ENCODE measurements at places on chromosomes 5 and 9.

- no peak for DNase-seq
Observed at GRCh38 chr9:93301911-93302541, 118.1 kb downstream of the WNK2 start.

- no peak for DNase-seq
Observed at GRCh38 chr5:38453506-38453905, 102.9 kb downstream of the LIFR start.

DNA sequence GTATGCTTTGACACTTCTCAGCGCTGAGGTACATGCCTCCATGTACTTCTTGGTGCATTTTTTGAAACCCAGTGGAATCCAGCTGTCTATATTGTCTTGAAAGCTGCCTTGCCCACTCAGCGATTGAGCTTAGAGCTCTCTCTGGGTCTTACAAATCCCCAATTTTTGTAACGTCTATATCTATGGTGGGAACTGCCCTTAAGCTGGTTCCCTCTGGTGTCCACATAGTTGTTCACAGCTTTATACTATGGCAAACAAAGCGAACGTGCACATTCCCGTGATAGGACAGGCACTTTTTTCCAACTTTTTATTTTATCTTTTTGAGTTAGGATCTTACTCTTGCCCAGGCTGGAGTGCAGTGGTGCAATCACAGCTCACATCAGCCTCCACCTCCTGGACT lies 20.9 kb downstream of the CDHR2 start:
- DNase-seq, result no peak

DNA sequence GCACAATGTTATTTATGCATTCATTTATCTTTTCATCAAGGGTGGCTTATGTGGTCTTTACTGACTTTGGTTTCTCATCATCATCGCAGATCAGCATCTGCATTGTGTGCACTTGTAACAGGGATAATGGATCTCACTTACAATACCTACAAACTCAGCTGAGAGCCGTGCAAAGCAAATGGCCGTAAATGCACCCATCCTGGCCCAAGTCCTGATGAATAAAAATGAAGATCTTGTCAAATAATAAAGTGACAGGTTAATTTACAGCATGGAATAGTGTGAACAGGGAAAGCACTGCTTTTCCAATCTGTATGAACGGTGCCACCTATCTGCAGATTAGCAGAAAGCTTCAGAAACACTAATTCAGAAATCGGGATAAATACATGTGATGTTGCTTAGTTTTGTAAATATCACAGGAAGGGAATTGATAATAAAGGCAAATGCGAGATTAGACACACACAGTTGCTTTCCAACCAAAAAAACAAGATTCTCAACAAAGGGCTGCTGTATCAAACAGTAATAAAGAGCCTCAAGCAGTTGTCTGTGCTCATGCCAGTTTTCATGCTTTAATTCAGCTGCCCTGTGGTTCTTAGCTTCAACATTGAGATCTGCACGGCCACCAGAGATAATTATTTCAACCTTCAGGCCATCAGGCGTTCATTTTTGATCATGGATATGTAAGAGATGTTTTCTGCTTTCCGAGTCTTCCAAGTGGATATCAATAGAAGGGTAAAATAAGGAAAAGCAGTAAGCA lies 153.4 kb upstream of the POU5F2 start:
- DNase-seq, result no peak

DNA sequence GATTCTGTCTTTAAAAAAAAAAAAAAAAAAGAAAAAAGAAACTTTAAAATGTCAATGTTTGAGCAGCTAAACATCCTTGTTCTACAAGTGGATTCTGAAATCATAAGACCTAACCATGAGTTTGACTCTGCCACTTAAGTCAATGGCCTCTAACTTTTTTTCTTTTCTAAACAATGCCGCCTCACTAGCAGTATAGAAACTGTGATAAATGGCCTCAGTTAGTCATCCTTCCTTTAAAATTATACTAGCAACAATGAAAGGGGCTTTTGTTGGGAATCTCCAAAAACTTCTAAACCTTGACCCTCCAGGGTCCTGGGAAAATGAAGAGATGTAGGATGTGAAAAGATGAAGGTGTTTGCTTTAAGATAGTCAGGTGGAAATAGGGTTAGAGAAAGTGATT lies 71.1 kb downstream of the FBXL7 start:
- no peak for DNase-seq

DNA sequence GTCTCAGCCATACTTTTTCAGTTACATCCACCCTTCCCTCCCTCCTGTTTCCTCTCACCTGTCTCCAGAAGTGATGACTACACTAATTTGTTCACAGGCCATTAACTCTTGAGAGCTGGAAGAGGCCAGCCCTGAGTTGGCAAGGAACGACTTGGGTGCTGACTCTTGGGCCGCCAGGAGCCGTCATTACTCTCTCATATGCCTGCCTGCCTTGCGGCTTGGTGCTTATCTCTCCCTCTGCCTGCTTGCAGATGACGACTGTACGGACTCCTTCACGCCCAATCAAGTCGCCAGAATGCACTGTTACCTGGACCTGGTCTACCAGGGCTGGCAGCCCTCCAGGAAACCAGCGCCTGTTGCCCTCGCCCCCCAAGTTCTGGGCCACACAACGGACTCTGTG lies 66.1 kb downstream of the PAPPA start:
- DNase-seq, result no peak

- DNase-seq, result no peak
Observed at GRCh38 chr5:168288349-168289245, 2.8 kb upstream of the WWC1 start.

GRCh38 chr9:135512904-135513303 lies 8.3 kb upstream of the LCN1 start:
- no peak for DNase-seq

DNA sequence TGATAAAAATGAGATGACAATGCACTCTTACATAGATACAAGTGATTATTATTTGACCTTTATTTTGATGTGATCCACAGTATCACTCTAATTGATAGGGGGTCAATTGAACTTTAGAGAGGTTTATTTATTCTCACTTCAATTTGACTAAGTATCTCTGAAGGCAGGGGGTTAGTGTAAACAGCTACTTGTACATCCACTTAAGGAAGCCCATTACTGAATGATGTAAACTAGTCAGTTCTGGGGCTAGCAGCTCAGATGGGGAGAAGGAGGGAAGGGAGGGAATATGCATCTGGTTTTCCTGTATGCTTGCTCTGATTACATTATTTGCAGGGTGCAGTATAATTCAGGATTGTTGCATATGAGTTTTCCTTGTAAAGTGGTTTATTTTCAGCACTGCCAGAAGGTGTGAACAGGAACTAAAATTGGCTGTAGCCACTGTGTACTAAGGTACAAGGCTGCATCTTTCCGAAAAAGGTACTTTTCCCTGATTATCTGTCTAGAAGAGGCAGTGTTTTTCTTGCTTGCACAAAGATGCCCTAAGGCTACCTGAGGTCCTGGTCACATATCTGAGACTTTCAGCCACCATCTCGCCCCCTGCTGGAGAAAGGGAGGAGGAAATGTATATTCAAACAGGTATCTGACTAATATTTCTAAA lies 51.2 kb downstream of the MRPS27 start:
- no peak for DNase-seq

DNA sequence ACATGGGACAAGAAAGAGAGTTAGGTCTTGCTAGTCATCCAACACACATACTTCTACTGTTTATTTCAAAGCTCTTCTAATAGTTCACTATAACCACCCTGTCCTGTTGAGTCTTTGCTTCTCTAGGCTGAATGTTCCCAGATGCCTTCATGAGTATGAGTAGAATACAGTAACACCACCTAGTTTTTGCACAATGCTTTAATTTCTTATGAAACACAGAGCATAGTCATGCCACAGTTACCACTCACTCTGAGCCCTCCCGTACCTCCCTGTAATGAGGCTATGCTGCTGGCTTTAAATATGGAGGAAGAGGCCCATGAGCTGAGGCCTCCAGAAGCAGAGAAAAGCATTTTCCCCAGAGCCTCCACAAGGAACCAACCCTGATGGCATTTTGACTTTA lies 75.0 kb upstream of the SLC1A3 start:
- no peak for DNase-seq

DNA sequence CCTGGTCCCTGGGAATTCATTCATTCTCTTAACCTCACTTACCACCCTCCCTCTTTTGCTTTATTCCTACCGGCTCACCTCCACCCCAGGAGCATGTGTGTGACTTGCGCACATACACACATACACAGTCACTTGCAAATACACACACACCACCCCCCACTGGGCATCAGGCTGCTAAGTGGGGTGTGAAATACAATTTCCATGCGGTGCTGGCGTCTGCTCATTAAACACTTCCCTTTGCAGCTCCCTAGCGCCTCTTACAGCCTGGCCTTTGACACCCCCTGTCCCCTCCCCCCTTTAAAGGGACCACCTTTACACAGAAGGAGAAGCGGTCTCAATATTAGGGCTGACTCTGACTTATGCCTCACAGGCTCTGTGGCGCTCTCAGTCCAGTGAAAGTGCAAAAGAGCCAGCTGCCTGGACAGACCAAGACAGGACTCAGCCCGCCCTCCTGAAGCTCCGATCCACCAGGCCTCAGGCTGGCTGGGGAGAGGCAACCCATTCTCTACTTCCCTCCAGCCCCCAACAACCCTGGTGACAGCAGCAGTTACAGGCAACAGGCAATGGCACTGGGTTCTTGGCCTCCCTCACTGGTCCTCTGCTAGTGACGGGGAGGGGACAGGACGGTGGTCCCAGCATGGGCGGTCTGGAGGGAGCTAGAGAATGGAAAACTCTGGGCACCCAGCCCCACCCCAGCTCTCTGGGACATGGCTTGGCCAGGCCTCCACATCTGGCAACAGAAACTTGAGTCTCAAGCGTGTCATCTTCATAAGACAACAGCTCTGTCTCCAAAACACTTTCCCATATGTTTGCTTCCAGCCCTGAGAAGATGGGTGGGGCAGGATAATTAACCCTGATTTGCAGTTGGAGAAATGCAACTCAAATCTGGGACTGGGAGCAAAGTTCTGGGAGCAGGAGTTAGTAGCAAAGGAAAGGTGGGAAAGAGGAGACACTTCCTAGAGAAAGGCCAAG lies 12.0 kb downstream of the ENHO start:
- no peak for DNase-seq

GRCh38 chr5:176866707-176867310 lies 32.3 kb downstream of the HK3 start:
- no peak for DNase-seq

DNA sequence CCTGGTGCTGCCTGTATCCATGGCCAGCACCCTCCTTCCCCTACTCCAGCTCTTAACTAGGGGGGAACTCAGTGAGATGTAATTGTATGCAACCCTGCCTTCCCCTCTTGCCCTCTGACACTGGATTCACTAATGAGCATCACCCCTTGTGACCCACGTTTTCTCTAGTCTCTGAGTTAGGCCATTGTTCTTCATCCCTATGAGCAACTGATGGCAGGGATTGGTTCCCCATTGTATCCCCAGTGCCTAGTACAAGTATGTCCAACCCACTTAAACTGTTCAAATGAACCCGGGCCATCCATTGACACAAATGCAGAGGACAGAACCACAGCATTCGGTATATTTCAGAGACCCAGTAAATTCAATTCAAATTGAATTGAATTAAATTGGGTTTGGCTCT lies 77.6 kb upstream of the ASTN2 start:
- DNase-seq, result no peak

GRCh38 chr5:119332978-119333401 lies 22.8 kb upstream of the TNFAIP8 start:
- no peak for DNase-seq

- DNase-seq, result peak; percentile 6
Observed at GRCh38 chr5:61000887-61001286, 55.9 kb downstream of the NDUFAF2 start.

- DNase-seq, result no peak
Observed at GRCh38 chr9:96009690-96010472, 134.4 kb downstream of the ERCC6L2 start.

Measured in GM04504 (cell line).